AG04450 (cell line): ENCODE measurements at places on chromosomes 12 and 14.
A peak's percentile ranks its signal among the peaks of the same experiment; 100 is the strongest.

GRCh38 chr14:59630288-59630963 is 53.8 kb upstream of the CCDC175 start:
- no peak for DNase-seq

DNA sequence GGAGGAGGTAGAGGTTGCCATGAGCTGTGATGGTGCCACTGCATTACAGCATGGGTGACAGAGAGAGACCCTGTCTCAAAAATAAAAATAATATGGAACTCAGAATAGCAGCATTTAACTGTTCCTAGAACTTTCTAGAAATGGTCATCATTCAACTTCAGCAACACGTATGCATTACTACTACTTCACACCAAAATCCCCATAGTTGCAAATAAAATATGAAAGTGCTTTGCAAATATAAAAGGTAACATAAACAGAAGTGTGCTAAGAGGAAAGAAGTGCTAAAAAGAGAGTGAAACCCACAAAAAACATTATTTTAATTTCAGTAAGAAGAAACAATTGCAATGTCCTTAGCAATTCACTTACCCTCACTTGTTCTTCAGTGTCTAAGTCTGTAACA is 169.7 kb upstream of the NUDT4 start:
- no peak for DNase-seq

DNA sequence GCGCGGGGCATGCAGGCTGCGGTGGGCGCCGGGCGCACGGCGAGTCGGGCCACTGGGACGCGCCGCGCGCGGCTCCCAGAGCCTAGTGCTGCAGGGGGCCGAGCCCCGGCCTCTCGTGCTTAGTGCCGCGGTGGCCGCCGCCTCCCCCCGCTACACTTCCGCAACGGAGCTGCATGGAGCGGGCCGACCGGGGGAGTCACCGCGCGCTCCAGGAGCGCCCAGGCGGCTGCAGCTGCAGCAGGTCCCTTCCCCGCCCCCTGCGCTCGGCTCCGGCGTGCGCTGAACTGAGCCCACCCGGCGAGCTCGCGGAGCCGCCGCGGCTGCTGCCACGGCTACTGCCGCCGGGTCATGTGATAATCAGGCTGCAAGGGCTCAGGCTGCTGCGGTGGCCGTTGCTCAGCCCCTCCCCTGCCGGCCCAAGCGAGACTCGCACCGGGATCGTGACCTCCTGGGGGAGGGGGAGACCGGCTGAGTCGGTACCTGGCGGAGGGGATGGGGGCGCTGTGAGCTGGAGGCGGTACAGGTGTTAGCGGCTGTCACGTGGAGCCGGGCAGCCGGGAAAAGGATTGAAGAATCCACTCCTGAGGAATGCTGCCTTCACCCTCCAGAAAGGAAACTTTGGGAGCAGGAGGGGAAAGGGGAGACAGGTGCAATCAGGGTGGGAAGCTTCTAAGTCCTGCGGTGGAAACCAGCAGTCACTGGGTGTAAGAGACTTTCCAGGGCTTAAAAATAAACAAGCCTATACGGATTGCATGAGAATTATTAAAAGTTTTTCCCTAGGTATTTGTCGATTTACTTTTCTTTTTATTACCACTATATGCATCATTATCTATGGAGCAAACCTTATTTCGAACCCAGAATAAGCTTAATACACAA is at the start of gene PPM1H:
PPM1H (minus strand) TSS at position 352 of the 876 bp plus-strand sequence. CDS start 414 bp downstream, outside the sequence.
- no peak for DNase-seq

GRCh38 chr12:51390457-51390856 is 749 bp downstream of the GALNT6 start:
- no peak for DNase-seq

GRCh38 chr12:18224745-18225144 is 36.6 kb upstream of the PIK3C2G start:
- DNase-seq: no peak

DNA sequence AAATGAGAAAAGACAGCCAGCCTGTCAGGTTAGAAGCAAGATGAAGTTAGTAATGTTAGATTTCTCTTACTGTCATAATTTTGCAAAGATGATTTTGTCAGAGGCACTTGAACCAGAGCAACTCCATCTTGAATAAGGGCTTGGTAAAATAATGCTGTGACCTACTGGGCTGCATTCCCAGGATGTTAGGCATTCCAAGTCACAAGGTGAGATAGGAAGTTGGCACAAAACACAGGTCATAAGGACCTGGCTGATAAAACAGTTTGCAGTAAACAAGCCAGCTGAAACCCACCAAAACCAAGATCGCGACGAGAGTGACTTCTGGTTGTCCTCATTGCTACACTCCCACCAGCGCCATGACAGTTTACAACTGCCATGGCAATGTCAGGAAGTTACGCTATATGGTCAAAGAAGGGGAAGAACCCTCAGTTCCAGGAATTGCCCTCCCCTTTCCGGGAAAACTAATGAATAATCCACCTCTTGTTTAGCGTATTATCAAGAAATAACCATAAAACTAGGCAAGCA is 1313.5 kb upstream of the TMEM132C start:
- DNase-seq: no peak

GRCh38 chr12:18430425-18431048 is 169.2 kb downstream of the PIK3C2G start:
- peak; percentile 32 for DNase-seq

- DNase-seq: no peak
Measured at GRCh38 chr14:91116913-91117588, 3.2 kb downstream of the DGLUCY start.

GRCh38 chr14:53494587-53494986 is 341.5 kb upstream of the DDHD1 start:
- no peak for DNase-seq

- no peak for DNase-seq
Measured at GRCh38 chr12:65209655-65210043, 40.3 kb downstream of the LEMD3 start.

DNA sequence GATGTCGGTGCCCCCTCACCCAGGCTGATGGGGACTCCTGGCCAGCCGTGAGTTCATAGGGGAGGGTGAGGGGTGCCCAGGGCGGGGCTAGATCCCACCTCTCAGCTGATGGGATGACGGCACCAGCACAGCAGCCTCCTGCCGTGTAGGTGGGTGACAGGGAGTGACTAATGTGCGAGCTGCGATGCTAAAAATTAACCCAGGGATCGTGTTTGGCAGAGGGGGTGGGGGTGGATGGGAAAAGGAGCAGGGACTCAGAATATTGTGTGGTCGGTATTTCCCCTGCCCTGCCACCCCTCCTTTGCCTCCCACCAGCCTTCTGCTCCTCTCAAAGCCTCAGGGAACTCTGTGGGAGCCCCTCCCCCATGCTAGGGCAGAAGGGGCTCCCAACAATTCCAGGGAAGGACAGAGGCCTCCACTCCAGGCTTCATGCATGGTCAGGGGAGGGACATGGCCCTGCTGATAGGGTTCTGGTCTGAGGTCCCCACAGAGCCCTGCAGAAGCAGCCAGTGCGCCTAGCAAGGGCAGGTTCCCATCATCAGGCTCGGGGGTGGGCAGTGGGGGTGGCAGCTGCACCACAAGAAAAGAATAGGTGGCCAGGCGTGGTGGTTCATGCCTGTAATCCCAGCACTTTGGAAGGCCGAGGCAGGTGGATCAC is 12.5 kb downstream of the TAMALIN start:
- DNase-seq: no peak

GRCh38 chr12:27424631-27425230 is 21.8 kb upstream of the SMCO2 start:
- peak; percentile 7 for DNase-seq

DNA sequence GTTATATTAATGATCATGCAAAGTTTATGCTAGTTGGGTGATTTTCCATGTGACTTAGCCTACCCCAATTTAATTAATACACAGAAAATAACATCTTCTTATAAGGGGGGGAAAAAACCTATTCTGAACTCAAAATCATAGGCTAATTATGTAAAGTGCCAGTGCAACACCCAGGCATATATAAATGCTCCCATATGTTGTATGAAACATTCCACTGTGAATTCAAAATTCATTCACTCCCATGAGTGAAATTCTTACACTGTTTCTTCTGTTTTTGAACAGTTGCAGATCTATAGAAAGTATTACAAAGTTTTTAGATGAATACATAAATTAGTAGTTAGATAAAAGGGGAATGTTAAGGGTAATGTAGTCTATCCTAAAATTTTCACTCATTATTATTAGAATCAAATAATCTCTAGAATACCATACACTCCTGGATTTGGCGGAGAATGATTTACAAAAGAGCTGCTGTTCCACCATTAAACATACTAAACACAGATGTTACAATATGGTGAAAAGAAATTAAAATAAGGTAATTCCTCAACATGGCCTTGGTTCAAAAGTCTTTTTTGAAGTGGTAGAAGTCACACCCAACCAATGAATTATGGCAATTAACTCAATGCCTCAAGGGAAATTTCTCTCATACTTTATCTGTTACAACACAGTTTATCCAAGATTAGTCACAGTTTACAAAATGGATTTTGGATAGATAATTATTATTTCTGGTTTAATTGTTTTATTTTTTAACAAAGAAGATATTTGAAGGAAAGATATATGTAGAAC is 454.1 kb upstream of the FLRT2 start:
- DNase-seq: no peak

- DNase-seq: no peak
Measured at GRCh38 chr14:55051165-55051422, 353 bp upstream of the MAPK1IP1L start.

GRCh38 chr12:56816491-56816890 is 53.4 kb downstream of the HSD17B6 start:
- DNase-seq: no peak

DNA sequence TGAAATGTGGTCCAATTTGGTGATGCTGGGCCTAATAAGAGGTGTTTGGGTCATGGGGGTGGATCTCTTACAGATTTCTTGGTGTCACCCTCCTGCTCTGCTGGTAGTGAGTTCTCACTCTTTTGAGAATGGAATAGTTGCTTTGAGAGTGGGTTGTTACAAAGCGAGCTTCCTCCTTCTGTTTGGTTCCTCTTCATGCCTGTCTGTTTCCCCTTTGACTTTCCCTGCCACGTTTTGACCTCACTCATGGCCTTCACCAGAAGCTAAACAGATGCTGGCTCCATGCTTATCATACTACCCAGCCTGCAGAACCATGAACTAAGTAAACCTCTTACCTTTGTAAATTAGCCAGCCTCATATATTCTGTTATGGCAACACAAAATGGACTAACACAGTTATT is 57.7 kb upstream of the LDHB start:
- DNase-seq: no peak

DNA sequence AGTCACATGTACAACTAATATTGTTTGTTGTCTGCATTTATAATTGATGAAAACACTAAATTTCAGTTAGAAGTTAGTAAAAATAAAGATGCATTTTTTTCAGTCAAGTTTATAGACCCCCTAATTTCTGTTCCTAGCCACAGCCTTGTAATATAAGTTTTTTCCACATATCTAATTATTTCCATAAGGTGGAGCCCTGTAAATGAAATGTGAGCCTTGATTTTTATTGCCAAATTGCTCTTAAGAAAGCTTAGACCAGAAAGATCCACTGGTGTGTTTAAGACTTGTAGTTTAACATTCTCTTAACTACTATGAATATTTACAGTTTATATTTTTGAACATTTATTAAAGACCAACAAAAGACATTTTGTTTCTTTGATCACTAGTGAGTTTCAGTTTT is 322.1 kb upstream of the RGS6 start:
- DNase-seq: no peak

- peak; percentile 24 for DNase-seq
Measured at GRCh38 chr14:61498811-61499210, 177.4 kb downstream of the PRKCH start.

DNA sequence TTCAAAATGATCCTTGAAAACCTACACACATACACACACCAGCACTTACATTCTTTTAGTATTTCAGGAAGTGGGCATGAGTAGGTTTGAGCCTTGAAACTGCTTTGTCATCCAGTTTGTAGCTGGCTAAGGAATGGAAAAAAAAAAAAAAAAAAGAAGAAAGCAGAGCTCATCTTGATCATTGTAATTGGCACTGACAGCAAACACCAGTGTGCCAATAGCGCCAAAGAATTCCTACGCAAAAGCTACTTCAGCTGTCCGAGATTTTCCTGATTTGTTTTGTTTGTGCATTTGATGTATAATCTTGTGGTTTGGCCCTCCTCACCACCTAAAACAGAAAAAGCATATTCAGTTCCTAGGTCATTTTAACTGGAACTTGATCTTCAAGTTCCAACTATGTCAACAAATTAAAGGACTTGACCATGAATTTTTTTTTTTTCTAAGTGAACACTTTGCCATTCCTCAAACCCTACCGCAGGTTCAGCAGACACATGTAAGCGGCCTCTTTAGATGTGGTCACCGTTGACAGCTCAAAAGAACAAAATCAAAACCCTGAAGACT is 57.3 kb downstream of the FLRT2 start:
- DNase-seq: no peak

GRCh38 chr12:54587315-54587873 is 1.1 kb downstream of the PPP1R1A start:
- DNase-seq: no peak

DNA sequence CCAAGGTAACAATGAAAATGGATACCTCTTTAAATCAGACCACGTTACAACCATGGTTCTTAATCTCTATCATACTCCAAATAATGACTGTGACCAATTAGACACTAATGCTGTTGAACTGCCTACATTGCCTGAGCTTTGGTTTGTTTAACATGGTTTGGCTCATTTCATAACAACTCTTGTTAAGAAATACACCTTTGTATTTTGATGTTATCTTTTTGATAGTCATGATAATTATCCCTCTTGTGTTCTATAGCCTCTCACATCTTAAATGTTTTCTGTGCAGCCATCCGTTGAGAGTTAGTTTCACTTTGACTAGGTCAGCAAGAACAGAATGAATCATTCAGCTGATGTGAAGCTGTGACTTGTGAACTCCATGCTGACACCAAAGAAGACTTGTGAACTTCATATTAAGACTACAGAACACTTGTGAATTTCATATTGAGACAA is 75.5 kb upstream of the RERGL start:
- no peak for DNase-seq

DNA sequence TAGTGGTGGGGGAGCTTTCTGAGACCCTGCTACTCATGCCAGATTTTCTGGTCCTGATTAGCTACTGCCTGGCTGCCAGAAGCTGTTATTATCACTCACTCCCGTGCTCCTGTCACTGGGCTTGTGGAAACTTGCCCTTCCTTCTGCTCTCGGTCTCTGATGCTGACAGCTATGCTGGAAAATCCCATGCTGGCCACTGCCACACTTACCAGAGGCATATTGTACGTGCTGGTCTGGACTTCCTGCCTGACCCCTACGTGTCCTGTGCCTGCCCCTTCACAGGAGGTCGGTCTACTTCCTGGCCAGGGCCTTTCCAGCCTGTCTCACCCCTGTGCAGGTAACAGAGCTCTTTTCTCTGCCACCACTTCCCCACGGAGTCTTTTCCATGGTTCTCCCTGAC is 149.4 kb upstream of the PLEKHG7 start:
- no peak for DNase-seq
